ENCODE measurements at places on chromosomes 2 and 18.

DNA sequence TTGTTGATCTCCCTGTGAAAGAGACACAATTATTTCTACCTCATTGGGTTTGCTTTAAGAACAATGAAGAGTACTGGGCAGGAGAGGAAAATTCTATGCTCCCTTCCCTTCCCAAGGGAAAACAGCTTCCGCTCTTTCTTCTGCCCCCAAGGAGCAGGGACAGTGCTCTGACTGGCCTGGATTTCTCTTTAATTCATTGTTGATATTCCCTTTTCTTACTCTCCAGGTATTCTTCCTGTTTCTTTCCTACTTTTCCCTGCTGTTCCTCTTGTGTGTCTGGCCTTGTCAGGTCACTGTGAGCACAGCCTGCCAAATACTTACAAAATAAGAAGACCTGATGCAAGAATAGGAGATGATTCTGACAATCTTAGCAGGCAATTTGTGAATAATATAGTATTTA lies 49.6 kb upstream of the SPAG16 start:
- DNase-seq = no peak

- peak; percentile 72 for DNase-seq
These were observed 440.9 kb upstream of the UBE2E3 start for GRCh38 chr2:180539541-180539940.

GRCh38 chr18:44602380-44602779 lies 78.3 kb upstream of the SETBP1 start:
- DNase-seq = no peak

GRCh38 chr2:188314314-188315054 lies 22.8 kb downstream of the GULP1 start:
- no peak for DNase-seq

DNA sequence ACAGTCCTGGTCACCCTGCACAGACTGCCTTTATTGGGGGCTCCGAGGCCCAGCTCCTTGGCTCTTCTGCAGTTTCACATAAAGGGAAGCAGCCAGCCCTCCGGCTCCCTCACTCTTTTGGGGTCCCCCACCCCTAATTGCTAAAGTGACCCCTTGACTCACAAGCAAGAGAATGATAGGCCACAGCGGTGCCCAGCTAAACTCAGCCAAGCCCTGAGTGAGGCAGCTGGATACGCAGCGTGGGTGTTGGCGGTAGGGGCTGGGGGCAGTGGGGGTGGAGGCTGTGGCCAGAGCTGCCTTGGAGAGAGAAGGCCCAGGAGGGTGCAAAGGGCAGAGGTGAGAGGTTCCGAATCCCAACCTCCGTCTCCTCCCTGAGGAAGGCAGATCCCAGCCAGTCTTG lies 25.5 kb upstream of the ALPP start:
- DNase-seq = no peak

DNA sequence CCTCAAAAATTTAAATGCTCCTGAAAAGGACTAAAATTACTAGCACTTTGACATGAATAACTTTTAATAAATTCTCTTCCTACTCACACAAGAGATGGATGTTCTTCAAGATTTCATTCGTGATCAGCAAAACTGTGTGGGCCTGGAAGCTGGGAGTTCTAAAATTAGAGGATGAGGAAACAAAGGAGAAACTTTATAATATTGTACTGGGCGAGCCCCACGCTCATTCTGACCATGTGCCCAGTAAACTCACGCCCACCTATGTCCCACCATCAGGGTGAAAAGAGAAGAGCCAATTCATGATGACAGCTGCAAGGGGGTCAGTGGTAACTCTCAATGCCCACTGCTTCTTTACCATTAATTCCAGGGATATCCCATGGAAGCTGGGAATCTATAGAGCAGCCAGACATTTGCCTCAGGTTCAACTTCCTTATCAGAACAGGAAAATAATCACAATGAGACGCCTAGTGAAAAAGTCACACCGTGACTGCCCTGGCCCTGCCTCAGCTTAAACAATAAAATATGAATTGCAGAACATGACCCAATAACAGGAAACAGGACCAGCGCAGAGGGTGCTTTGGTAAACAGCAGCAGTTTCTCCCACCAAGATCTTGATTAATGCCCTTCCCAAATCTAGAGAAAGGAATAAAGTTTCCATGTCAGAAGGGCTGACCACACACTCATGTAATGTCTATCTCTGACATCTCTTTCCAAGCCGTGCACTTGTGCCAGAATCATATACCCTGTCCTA lies 438.6 kb downstream of the TXNL1 start:
- DNase-seq = no peak

DNA sequence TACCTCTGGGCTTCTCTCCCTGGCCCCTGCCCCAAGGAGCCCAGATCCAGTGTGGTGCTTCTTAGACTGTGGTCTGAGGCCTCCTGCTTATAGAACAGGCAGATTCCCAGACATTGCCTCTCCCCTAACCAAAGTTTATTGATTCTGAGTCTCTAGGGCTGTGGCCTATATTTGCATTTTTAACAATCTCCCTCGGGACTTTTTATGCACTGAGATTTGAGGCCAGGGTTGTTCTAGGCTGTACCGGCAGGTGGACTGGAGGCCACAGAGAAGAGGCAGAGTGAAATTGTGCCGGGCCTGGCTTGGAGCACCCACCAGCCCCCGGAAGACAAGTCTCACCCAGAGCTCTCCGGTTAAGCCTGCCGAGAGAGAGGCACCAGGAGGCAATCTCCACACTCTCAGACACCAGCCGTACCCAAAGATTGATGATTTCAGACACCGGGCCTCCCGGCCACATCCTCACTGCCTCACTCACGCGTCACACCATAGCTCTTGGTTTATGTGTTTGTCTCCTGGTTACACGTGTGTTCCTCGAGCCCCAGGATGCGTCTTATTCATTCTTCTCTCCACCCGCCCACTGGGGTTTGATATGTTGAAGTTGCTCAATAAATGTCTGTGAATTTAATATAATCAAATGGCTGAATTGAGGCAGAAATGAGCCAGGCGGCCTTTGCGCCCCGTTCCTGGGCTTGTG lies 203.7 kb downstream of the KLHL29 start:
- no peak for DNase-seq

DNA sequence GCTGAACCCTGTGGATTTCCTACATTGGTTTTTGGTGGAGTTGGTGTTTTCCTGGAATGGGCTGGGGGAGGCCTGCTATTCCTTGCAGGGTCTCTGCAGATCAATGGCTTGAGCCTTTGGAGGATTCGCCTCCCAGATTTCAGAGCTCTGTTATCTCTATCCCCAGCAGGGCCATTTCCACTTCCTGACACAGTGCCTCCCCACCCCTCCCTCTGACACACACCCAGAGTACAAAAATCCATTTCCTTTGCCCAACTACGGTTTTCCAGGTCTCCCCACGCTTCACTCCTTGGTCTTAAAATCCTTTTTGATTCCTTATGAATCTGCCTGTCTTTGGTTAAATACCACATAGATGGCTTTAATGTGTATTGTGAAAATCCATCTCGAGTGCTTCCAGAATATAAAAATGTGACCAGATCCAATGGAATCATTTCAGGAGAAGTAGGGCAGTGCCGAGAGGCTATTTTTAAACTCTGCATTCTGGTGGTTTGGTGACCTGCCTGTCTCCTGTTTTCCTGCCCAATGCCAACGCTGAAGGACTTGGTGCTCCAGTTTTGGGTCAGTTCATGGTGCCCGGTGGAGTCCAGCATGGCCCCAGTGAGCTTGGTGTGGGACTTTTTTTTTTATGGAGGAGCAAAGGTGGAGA lies 60.9 kb downstream of the ARL4C start:
- no peak for DNase-seq

DNA sequence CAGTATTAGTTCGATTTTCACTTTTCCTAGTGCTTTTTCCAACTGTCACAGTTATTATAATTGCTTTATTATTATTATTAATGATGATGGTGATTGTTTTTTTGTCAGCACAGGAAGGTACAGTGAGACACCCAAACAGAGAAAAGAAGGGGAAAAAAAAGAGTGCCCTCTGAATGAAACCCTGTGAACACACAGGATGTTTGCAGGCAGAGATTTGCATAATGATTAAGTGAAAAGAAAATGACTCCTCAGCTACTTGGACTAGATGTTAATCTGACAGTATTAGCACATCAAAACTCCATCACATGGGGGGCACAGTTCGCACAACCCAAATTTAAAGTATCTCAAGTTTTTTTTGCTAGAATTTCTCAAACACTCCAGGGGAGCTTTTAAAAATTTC lies 32.9 kb downstream of the ADD2 start:
- DNase-seq = no peak

DNA sequence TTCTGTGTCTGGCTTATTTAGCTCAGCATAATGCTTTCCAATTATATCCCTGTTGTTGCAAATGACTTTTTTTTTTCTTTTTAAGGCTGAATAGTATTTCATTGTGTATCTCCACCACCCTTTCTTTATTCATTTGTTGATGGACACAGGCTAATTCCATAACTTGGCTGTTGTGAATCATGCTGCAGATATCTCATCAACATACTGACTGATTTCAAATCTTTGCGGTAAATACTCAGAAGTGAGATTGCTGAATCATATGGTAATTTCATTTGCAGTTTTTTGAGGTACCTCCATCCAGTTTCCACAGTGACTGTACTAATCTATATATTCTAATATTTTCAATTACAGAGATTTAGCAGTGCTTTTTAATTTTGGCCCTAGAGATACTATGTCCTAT lies 266.2 kb downstream of the TMX3 start:
- no peak for DNase-seq

DNA sequence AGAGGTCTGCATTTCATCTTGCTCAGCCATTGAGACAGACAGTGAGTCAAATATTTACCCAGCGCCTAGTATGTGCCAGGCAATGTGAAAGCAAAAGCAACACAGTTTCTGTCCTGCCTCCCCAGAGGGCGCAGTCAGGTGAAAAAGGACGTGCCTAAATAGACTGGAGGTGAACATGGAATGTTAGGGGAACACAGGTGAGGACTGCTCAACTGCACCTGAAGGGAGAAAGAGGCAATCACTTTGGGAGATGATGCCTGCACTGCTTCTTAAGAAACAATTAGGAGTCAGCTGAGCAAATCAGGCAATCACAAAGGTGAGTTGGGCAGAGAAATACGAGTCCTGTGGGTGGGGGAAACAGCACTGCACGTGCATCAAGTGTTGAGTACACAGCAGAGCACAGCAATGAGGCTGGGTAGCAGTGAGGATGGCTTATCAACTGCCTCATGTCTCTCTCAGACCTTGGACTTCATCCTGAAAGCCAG lies 218.3 kb upstream of the SMAD7 start:
- DNase-seq = no peak

DNA sequence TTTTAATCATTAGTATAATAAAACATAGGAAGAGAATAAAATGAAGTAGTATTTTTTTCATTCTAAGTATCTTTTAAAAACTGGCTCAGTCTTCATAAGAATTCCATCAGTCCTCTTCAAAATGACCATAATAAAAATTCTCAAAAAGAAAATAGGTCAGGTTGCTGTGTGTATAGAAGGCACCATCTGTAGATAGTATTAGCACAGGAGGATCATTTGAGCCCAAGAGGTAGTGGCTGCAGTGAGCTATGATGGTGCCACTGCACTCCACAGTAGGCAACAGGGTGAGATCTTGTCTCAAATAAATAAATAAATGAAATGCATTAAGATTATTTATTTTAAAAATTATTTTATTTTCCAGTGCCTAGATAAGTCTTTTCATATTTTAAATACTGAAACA lies 475.8 kb downstream of the ZNF804A start:
- DNase-seq = no peak

- no peak for DNase-seq
These were observed 507.8 kb downstream of the FBXO15 start for GRCh38 chr18:73639788-73640187.
